ENCODE measurements at places on chromosomes 16 and 17. TPM values are rescaled to one million over a fixed set of nuclear protein-coding genes. Genes with fewer than 3 reads are reported as not detected.

Gene ADAMTS18
- polyA plus RNA-seq: not detected

Gene CDRT15
- not detected for polyA plus RNA-seq

Gene OTOP2
- not detected for polyA plus RNA-seq

Gene CHD9NB
- 2.4 TPM for polyA plus RNA-seq

Measured in mammary epithelial cell (primary cell).